Activated T-cell treated with anti-CD3 and anti-CD28 coated beads, Interleukin-2, amount 50 U/mL, for 72 hours (primary cell): ENCODE measurements at places on chromosomes 11 and 22.
A peak's percentile ranks its signal among the peaks of the same experiment; 100 is the strongest.

DNA sequence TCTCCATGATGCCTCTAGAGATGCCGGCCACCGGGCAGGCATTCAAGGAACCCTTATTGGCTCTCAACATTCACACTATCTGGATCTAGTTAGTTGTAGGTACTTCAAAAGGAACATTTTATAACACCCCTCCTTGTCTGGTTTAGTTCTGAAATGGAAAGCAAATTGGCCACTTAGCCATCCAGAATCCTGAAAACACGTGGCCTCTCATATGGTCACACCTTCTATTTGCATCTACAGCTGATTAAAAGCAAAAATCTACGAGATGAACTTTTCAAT, 29.2 kb downstream of the ABTB2 start:
- no peak overlapping the region for H3K4me3 ChIP-seq
- H3K27ac ChIP-seq: no peak overlapping the region
- no peaks in the 10 kb centered on the region for H3K4me1 ChIP-seq
- peaks cover 50% of the 10 kb centered on the region for H3K27me3 ChIP-seq
- H3K36me3 ChIP-seq: no peaks in the 10 kb centered on the region

- H3K4me3 ChIP-seq: no peak overlapping the region
- H3K4me1 ChIP-seq: no peaks in the 10 kb centered on the region
- no peak overlapping the region for H3K27ac ChIP-seq
- no peaks in the 10 kb centered on the region for H3K27me3 ChIP-seq
- DNase-seq: no peak
- no peaks in the 10 kb centered on the region for H3K36me3 ChIP-seq
Measured at GRCh38 chr11:2423157-2424025, 20.9 kb downstream of the TRPM5 start.

- H3K27ac ChIP-seq: no peak overlapping the region
- no peaks in the 10 kb centered on the region for H3K27me3 ChIP-seq
- H3K4me3 ChIP-seq: no peak overlapping the region
Measured at GRCh38 chr11:8231979-8232378, 31.7 kb downstream of the LMO1 start.

- no peaks in the 10 kb centered on the region for H3K4me1 ChIP-seq
- DNase-seq: no peak
- H3K36me3 ChIP-seq: no peaks in the 10 kb centered on the region
Measured at GRCh38 chr11:18061351-18061750, 15.3 kb upstream of the TPH1 start.

DNA sequence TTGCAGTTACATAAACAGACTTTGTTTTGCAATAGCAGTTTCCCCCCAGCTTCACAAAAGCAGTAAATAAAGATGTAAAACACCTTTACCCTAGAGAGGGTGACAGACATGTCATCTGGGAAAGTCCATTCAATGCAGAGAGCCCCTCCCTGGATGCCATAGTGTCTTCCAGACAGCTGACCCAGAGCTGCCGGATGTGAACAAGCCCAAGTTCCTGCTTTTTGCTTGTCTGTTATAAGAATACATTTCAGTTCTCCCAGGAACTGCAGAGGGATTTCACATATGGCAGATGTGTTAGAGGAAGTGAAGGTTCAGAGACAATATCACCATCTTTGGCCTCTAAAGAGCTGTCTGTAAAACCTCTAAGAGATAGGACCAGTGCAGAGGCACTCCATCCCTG, 48.9 kb downstream of the RELT start:
- H3K27ac ChIP-seq: no peak overlapping the region
- no peaks in the 10 kb centered on the region for H3K27me3 ChIP-seq
- no peak overlapping the region for H3K4me3 ChIP-seq
- H3K4me1 ChIP-seq: peaks cover 19% of the 10 kb centered on the region
- no peak for DNase-seq
- no peaks in the 10 kb centered on the region for H3K36me3 ChIP-seq

GRCh38 chr11:47132490-47132889, 44.2 kb downstream of the ARFGAP2 start:
- no peaks in the 10 kb centered on the region for H3K36me3 ChIP-seq
- no peak for DNase-seq

DNA sequence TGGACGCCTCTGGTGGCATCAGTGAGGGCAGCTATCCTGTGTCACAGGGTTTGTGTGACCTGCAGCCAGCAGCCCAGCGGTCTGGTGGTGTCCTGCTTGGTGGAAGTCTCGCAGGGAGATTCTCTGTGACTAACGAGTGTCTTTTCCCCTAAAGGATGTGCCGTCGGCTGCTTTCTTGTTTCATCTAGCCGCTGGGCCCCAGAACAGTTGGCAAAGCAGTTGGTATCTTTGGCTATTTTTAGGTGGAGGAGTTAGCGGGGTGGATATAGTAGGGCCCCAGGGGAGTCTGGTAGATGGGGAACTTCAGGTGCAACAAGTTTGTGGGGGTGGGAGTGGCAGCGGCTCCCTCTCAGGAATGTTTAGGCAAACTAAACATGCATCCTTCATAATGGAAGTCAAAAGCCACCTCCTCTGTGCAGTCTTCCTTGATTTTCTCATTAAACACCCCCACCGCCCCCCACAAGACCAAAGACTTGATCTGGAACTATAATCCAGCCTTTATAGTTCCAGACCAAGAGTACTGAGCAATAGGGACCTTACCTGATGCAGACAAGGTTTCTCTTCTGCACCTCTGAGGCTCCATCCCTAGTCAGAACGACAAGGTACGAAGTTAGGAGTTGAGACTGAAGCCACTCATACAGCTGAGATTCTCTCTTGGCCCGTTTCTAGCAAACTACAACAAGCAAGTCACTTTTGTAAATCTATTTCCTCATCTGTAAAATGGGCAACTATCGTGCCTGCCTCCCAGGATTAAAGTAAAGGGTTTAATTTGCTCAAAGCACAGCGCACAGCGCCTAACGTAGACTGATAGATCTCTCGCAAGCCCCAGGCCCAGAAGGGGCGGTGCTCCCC, 1.1 kb upstream of the PELI3 start:
- no peak overlapping the region for H3K27ac ChIP-seq
- no peaks in the 10 kb centered on the region for H3K36me3 ChIP-seq
- peak overlapping the region; percentile 93 for H3K4me3 ChIP-seq
- peaks cover 40% of the 10 kb centered on the region for H3K4me1 ChIP-seq

DNA sequence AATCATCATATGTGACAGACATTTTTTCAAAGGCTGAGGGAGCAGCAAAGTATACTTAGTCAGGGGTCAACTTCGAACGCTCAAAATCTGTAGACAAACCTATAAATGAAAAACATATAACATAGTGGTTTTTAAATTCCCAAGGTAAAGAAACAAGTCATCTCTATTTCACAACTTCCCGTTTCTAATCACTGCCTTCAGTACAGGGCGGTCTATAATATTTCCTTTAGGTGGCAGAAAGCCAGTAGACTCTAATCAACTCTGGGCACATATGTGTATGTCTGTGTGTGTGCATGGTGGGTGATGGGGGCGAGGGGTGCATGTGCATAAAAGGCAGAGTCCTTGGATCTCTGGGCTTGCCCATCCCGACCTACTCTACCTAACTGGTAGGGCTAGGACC, 55.0 kb upstream of the ARFGAP3 start:
- H3K27me3 ChIP-seq: no peaks in the 10 kb centered on the region
- H3K4me3 ChIP-seq: no peak overlapping the region
- DNase-seq: no peak
- no peaks in the 10 kb centered on the region for H3K36me3 ChIP-seq
- H3K4me1 ChIP-seq: no peaks in the 10 kb centered on the region

- H3K27ac ChIP-seq: no peak overlapping the region
- no peak overlapping the region for H3K4me3 ChIP-seq
- DNase-seq: no peak
- peaks cover 18% of the 10 kb centered on the region for H3K36me3 ChIP-seq
- H3K4me1 ChIP-seq: no peaks in the 10 kb centered on the region
Measured at GRCh38 chr11:14158393-14158792, 195.9 kb downstream of the SPON1 start.

DNA sequence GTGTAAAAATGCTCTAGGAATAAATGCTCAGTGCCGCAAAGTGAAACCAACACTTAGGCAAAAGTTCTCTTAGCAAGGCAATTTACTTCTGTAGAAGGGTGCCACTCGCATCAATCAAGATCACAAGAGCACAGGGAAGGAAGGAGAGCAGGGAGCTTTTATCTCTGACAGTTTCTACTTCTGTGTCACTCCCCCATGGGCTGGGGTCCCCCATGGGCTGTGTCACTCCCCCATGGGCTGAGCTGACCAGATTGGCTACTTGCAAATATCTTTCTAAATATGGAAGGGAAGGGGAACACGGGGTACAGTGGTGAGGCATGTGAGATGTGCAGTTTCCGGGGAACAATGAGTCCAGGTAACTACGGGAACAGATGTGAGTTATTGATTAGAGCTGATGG, 397 bp downstream of the OR52N2 start:
- H3K4me3 ChIP-seq: peak overlapping the region; percentile 91
- peaks cover 2% of the 10 kb centered on the region for H3K36me3 ChIP-seq
- peaks cover 21% of the 10 kb centered on the region for H3K27me3 ChIP-seq
- H3K27ac ChIP-seq: peak overlapping the region; percentile 71
- H3K4me1 ChIP-seq: peaks cover 12% of the 10 kb centered on the region

DNA sequence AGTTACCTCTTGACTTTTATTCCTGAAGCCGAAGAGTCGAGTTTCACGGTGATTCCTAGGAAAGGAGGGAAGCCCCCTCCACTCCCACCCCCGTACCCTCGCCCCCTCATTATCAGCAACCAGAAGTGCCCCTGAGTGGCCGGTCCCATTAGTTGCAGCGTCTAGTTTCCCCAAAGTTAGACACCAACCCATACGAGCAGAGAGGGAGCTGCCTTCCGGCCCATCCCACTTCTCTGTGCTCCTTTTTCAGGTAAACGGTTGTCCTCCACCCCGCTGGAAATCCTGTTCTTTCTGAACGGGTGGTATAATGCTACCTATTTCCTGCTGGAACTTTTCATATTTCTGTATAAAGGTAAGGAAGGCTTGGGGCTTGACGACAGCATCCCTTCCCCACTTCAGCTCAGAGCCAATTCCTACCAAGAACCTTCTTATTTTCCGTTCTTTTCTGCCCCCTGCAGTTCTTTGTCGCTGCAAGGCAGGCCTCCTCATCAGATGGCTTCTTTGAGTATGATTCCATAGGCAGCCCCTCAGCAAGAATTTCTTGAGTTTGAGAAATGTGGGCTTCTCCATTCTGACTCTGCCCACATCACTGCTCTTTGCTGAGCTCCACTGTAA, 701 bp downstream of the TMEM216 start:
- peaks cover 24% of the 10 kb centered on the region for H3K4me1 ChIP-seq
- H3K27ac ChIP-seq: peak overlapping the region; percentile 96
- DNase-seq: no peak
- no peaks in the 10 kb centered on the region for H3K27me3 ChIP-seq
- peaks cover 3% of the 10 kb centered on the region for H3K36me3 ChIP-seq

- no peaks in the 10 kb centered on the region for H3K4me1 ChIP-seq
- DNase-seq: no peak
- no peak overlapping the region for H3K27ac ChIP-seq
- H3K27me3 ChIP-seq: no peaks in the 10 kb centered on the region
Measured at GRCh38 chr11:56968524-56968923, 20.2 kb upstream of the OR5AK2 start.

DNA sequence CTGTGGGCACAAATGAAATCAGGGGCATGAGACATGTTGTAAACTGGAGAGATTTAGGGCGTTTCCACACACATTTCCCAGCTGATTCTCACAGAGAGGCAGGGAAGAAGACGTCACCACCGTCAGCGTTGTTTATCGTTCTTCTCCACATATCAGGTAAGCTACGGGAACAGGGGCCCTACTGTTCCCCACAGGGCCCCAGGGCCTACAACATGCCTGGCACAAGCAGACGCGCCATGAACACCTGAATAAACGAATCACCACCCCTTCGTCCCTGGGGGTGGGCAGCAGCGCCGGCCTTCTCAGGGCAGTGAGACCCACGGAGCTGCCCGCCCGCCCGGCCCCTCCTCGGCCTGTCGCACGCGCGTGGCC, 342 bp downstream of the EFCAB6 start:
- no peak for DNase-seq
- H3K4me3 ChIP-seq: peak overlapping the region; percentile 89
- H3K4me1 ChIP-seq: peaks cover 24% of the 10 kb centered on the region
- no peaks in the 10 kb centered on the region for H3K27me3 ChIP-seq
- no peaks in the 10 kb centered on the region for H3K36me3 ChIP-seq

DNA sequence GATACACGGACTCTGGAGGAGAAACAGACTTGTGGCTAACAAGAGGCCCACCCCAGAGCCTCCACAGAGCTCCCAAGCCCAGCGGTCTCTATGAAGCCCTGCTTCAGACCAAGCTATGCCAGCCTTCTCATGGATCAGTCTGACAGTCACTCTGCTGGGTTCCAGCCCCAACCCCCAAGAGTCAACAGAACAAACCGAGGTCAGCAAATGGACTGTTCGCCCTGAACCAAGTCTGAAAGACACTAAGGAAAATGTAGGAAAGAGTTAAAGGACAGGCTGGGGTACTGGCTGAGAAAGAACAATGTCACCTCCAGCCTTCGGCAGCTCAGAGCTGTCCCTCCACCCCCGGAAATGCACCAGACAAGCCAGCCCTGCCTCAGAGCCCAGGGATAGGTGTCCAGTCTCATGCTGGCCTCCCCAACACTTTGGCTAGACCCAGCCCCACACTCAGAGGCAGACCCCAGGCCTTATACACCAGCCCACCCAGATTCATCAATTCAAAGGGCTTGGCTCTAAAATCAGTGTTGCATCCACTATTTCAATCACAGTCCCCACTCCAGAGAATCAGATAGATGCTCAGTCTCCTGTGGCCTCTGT, 3.8 kb downstream of the ARFGAP2 start:
- H3K4me3 ChIP-seq: no peak overlapping the region
- peaks cover 38% of the 10 kb centered on the region for H3K4me1 ChIP-seq
- DNase-seq: no peak

DNA sequence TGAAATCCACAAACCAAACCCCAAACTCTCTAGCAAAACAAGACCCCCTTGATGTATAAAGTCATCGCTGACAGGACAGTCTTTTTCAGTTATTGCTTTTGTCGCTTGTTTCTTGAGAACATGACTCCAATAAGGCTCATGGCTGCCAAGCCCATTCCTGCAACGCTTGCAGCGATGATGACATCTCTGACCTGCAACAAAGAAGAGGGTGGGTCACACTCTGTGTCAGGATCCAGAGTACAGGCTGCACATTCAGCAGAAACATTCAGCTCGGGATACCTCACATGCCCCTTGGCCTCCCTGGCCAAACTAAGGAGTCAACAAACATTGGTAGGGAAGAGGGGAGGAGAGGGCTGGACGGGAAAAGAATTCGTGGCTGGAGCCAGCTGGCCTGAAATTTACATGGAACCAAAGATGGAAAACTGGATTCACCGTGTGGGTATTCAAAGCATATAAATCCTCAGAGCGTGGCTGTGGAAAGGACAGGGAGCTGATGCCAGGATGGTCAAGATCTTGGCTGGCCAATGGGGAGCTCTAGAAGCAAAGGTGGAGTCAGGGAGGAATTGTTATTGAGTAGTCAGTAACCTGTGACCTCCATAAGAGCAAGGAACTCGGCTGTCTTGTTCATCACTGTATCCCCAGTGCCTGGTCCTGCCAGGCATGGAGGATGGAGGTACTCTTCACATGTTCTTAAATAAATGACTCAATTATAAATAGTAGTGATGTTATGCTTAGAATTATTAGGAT, 11.8 kb upstream of the PLAAT2 start:
- H3K27me3 ChIP-seq: no peaks in the 10 kb centered on the region
- peak overlapping the region; percentile 79 for H3K27ac ChIP-seq
- H3K36me3 ChIP-seq: peaks cover 10% of the 10 kb centered on the region
- H3K4me1 ChIP-seq: peaks cover 20% of the 10 kb centered on the region
- peak overlapping the region; percentile 81 for H3K4me3 ChIP-seq
